Stimulated activated CD4-positive, alpha-beta T cell treated with anti-CD3 and anti-CD28 coated beads, Interleukin-1b, Interleukin-23, amount 100 ng/mL, for 1 hour (primary cell): ENCODE measurements at places on chromosomes 4 and X.

GRCh38 chrX:109270580-109271484, 211.1 kb downstream of the GUCY2F start:
- no peak for DNase-seq

DNA sequence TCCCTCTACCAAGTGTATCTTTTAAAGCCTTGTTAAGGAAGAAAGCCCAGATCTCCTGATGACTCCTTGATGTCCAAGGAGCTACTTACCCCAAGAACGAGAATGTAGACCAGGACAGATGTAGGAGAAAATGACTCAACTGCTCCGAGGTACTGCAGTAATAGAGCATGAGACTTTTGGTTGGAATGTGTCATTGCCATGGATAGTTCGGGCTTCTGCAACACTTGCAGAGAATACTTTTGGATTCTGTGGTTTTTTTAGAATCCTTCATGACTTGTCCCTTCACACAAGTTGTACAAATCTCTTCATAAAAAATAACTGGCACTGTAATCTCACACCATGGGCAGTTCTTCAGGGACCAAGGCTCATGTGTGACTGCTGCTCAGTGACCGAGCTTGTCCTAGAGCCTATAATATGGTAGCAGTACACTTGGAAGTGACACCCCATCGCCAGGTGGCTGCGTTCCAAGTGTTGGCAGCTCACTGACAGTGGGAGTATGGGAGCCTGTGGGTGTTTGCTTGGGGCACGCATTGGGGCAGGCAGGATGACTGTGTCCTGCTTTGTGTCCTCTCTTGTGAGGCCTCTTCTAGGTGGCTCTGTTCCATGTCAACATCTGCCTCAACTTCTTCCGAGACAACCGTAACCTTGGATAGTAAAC, 87.9 kb upstream of the WDR1 start:
- DNase-seq: no peak

- DNase-seq: no peak
These were observed 5.2 kb downstream of the POU4F2 start for GRCh38 chr4:146643812-146644401.

- DNase-seq: no peak
These were observed 108.4 kb upstream of the NOCT start for GRCh38 chr4:138907174-138907573.

GRCh38 chrX:3811331-3812311, 98.2 kb upstream of the PRKX start:
- DNase-seq: no peak

DNA sequence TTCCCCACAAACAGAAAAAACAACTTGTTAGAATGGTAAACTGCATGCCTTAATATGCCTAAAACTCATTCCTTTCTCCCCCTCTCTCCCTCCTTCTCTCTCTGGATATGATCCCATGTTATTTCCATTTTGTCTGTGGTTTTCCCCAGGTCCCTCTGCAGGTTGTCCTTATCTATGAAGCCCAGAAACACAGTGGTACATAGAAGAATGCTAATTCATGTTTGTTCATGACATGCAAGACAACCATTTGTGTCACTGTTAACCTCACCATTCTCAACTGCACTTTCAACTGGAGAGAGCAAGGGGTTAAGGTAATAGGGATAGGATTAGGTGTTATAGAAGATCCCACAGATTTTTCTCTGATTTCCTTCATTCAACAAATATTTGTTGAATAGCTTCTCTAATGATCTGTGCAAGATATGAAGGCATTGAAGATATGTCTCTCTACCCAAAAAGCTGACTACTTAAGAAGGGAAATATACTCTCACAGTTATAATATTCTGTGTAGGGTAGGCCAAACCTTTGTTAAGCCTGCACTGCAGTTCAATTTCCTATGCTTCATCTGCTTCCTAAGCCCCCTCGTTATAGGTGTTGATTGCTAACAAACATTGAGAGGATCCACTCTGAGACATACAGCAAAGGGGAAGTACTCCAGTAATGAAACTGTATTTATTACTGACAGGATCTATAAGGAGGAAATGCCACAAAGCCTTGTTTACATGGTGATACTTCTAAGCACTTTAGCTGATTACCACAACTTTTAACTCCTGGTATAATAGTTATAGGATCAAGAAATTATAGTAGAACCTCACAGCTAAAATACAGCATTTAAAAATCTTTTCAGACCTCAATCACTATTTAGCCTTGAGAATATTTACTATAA, 96.1 kb downstream of the FRYL start:
- DNase-seq: no peak

DNA sequence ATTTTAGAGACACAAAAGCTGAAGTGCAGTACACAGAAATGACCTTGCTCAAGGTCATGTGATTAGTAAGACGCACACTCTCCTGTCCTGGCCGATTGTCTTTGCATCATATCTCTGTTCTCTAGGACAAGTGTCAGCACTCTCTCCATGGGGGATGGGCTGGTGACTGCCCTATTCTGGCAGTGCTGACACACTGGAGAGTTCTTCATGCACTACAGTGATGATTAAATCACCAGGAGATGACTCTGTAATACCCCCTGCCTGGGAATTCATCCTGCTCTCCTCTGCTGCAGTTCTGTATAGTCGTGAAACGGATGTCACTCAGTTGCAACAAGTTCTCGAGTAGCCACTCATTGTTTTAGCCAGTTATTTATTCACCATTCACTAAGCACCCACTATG, 5.3 kb upstream of the SHISA3 start:
- no peak for DNase-seq

DNA sequence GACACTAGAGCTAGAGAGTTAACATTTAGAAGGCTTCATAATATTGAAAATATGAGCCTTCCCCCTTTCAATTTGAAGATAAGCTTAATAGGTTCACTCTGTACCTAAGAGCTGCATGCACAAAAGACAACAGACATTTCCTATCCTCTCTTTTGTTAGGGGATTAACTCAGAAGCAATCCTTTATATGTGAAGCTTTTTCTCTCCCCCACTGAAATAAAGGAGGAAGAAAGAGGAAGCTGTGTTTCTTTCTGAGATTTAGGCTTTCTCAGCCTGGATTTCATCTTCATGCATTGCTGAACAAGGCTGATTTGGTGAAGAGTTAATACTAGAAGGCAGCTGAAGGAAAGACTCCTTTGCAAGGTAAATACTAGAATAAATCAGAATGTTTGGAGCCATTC, 21.0 kb upstream of the CABS1 start:
- no peak for DNase-seq

DNA sequence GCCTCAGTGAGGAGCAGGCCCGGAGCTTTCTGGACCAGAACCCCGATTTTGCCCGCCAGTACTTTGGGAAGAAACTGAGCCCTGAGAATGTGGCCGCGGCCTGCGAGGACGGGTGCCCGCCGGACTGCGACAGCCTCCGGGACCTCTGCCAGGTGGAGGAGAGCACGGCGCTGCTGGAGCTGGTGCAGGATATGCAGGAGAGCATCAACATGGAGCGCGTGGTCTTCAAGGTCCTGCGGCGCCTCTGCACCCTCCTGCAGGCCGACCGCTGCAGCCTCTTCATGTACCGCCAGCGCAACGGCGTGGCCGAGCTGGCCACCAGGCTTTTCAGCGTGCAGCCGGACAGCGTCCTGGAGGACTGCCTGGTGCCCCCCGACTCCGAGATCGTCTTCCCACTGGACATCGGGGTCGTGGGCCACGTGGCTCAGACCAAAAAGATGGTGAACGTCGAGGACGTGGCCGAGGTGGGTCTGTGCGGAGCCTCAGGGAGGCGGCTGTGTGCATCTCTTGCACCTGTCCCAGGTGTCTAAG, 323 bp downstream of the PDE6B start:
- no peak for DNase-seq

DNA sequence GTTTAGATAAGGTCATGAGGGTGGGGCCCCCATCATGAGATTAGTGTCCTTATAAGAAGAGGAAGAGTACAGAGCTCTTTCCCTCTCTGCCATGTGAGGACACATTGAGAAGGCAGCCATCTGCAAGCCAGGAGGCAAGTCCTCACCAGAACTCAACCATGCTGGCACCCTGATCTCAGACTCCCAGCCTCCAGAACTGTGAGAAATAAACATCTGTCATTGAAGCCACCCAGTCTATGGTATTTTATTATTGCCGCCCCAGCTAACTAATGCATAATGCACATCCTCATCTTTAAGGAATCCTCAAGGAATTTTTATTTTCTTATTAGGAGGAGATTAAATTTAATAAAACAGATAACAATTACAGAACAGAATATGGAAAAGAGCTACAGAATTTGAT, 16.7 kb upstream of the EXOSC9 start:
- no peak for DNase-seq

DNA sequence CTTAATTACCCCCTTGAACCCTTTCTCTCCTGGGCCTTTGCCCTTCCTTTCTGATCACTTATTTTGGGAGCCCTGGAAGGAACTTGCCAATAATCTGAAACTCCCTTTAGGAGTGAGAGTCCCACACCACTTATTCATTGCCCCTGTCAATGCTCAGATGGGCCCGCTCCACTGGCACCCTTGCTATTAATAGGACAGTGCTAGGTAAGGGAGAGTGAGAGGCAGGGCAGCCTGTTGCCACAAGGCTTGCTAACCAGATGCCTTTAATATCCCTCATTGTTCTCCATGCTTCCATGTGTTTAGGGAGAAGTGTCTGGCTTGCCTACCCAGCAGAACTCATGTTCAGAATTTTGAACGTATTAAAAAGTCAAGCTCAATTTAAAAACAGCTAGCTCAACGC, 1.7 kb upstream of the NHS start:
- DNase-seq: no peak

GRCh38 chr4:5747738-5748375, 36.9 kb downstream of the EVC start:
- no peak for DNase-seq

- no peak for DNase-seq
These were observed 9.6 kb downstream of the ADGRG4 start for GRCh38 chrX:136310411-136310810.

- DNase-seq: no peak
These were observed 38.8 kb downstream of the MSN start for GRCh38 chrX:65706041-65706828.

GRCh38 chr4:38411092-38411491, 252.9 kb upstream of the KLF3 start:
- no peak for DNase-seq

GRCh38 chrX:40245488-40246071, 147.8 kb upstream of the BCOR start:
- no peak for DNase-seq

- DNase-seq: no peak
These were observed 738.2 kb downstream of the ADGRL3 start for GRCh38 chr4:61938250-61938846.

- DNase-seq: no peak
These were observed 18.0 kb downstream of the TACC3 start for GRCh38 chr4:1739358-1739757.

GRCh38 chr4:115152081-115152480, 38.7 kb upstream of the NDST4 start:
- DNase-seq: no peak

- DNase-seq: no peak
These were observed 86.2 kb upstream of the HS3ST1 start for GRCh38 chr4:11514779-11515419.

DNA sequence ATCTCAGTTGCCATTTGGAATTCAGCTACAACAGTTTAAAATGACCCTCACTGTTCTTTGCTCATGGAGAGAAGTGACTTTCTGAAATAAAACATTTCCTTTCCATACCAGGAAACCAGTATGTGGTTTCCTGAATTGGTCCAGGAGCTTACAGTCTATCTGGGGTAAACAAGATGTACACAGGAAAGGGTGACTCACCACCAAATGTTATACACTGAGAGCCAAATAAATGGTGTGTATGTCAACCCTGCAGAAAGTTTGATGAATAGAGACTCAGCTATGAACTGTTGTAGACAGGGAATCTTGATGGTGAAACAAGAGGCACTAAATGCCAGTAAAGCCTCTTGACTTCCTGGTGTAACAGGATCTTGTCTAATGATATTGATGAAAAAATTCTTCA, 100.4 kb downstream of the HS6ST2 start:
- no peak for DNase-seq

DNA sequence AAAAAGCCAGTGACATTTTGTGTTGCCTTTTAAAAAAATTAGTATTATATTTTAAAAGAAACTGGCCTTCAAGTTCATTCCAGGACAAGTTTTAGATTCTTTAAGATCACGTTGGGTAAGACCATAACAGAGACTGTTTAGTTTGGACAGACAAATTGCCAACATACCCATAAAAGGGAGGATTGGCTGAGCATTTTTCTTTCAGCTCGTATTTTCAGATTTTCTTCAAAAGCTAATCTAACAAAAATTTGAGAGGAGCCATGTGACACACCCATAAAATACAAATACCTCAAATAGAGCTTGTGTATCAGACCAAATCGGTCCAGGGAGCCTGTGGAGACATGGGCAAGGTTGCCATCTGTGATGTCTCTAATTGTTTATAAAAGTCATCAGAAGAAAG, 74.6 kb upstream of the C1QTNF7 start:
- no peak for DNase-seq

DNA sequence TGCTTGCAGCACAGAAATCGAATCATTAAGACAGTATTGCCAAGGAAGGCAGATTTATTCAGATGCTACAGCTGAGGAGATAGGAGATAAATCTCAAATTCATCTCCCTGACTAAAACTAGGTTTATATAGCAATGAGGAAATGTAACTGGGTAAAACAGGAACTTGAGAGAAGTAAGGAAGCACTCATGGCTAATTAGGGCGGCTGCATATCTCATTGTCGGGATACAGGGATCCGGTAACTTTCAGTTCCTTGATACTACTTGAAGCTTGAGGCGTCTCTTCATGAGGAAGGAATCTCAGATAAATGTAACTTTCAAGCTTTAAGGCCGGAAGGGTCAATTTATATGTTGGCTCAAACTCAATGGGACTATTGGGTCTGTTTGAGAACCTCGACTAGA, 129.2 kb upstream of the WDR1 start:
- no peak for DNase-seq

DNA sequence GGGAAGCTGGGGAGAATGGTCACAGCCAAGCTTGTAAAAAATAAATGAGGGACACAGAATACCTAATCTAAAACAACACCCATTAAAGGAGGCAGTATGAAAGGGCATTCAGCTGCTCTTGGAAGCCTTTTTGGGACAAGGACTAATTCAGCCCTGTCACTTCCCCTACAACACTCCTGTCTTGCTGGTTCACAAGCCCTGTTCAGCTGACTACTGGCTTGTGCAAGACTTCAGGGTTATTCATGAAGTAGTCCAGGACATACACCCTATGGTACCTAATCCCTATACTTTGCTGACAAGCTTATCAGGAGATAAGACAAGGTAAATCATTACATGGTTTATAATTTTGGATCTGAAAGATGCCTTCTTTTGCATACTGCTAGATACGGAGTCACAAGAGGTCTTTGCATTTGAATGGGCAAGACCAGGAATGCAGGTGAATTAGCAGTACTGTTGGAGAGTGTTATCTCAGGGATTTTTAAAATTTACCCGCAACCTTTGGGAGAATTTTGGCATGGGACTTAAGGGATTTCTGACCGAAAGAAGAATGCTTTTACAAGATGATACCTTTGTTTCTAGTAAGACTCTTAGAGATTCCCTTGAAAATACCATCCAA, 103.2 kb upstream of the LANCL3 start:
- DNase-seq: no peak

DNA sequence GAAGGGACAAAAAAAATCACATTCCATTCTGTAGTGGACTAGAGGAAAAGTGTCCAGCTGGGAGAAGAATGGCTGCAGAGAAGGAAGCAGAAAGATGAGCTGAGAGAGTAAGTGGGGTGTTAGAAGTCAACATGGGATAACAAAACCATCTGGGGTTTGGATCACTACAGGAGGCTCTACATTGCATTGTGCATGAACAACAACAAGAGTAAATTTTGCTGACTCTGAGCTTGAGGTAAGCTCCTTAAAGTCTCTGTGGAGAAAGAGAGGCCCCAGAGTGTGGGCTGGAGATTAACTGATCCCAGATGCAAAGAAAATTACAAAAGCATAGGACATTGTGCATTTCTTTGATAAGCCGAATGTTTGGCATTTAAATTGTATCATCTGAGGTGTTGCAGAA, 128.9 kb downstream of the UGT8 start:
- no peak for DNase-seq
